ENCODE measurements at places on chromosomes 7 and 10.

- DNase-seq: no peak
These were observed 66.6 kb downstream of the CUBN start for GRCh38 chr10:17062955-17063484.

DNA sequence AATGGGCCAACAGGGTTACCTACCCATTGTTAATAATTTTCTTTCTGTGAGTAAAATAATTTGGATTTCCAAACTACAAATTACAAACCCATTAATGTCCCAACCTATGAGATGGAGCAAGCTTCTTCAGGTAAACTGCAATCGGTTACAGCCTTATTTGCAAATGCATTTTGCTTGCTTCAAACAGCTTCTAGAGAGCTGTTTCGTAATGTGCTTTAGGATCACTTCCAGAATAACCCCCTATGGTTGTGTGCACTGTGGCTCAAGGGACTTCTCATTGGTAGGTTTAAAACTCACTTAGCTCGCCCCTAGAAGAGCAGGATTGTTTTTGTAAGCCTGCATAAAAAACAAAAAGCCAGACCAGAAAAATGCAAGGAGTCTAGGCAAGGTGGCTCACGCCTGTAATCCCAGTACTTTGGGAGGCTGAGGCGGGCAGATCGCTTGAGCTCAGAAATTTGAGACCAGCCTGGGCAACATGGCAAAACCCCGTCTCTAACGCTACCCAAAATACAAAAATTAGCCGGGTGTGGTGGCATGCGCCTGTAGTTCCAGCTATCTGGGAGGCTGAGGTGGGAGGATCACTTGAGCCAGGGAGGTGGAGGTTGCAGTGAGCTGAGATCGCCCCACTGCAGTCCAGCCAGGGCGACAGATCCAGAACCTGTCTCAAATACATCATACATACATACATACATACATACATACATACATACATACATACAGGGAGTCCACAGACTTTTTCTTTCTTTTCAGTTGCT, 3.3 kb upstream of the MAP3K8 start:
- no peak for DNase-seq

GRCh38 chr7:149664666-149665065, 108.7 kb downstream of the ZNF467 start:
- no peak for DNase-seq

DNA sequence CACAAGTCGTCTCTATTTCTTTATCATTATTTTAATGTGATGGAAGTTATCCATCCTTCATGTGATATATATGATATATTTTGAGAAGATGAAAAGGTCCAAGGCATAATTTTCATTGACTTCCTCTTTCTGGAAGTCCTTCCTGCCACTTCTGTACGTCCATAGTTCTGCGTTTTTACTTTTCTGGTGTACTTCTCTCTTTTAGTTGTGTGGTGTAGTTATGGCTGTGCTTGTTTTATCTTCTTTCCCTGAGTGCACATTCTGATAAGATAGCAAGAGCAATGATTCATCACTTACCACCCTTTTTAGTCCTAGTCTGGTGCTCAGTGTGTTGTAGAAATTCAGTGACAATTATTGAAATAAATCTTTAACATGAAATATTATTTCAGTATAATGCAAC, 231.3 kb upstream of the FERD3L start:
- no peak for DNase-seq

GRCh38 chr7:80600046-80600445, 38.4 kb upstream of the CD36 start:
- DNase-seq: no peak

DNA sequence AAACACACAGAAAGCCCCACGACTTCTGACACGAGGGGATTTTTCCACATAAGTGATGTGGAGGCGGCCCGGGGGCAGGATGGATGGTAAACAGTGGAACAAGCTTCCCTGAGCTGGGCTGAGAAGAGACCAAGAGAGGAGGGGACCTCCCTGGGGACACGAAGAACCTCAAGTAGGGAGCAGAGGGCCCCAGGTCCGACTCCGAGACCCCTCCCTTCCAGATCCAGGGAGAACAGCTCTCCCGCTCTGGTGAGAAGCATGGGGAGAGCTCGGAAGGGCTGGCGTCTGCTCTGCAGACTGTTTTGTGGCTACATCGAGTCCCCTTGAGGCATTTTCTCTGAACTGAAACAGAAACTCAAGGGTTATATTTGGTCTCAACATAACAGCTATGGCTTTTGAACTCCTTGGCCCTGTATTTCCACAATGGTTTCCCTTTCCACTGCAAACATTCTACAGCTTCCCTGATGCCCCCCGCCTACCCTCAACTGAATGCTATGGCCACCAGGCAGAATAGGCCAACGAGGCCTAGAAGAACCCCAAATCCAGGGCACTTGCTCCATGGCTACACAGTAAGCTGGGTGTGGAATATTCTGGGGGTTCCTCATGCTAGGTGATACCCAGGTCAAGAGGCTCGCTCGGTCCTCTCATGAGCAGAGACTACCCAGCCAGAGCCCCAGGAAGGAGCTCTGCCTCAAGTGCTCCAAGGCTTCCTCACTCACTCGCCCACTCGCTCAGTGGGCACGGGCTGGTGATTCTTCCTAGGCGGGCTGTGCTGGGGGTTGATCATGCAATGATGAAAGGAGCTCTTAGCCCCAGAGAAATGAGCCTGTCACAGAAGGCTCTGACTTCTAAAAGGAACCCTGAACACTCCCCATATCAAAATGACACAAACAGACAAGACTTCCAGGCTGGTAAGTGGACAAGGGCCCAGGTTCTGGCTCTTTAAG, 47.5 kb downstream of the FAM53B start:
- peak; percentile 66 for DNase-seq

DNA sequence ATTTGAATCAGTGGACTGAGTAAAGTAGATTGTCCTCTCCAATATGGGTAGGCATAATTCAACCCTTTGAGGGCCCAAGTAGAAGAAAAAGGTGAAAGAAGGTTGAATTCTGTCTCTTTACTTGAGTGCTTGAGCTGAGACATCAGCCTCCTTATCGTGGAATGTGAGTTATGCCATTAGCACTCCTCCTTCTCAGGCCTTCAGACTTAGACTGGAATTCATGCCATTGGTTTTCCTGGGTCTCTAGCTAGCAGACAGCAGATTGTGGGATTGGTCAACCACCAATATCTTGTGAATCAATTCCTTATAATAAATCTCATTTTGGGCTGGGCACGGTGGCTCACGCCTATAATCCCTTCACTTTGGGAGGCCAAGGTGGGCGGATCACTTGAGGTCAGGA, 89.2 kb downstream of the CUL2 start:
- DNase-seq: no peak

DNA sequence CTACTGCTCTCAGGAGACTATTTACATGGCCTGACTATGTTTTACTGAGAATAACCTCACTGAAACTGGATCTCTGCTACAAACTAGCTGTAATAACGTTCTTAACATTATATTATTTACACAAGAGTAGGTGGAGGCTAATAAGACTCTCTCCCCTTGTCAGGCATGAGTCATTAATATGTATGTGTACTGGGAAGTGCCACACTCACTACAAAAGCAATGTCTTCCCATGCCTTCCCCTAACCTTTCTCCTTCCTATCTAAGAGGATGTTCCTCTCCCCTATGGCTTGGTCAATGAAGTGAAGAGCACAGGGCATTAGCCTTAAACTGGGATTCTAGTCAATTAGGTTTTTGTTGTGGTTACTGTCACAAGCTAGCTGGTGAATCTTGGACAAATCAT, 147.9 kb downstream of the DGKB start:
- no peak for DNase-seq

DNA sequence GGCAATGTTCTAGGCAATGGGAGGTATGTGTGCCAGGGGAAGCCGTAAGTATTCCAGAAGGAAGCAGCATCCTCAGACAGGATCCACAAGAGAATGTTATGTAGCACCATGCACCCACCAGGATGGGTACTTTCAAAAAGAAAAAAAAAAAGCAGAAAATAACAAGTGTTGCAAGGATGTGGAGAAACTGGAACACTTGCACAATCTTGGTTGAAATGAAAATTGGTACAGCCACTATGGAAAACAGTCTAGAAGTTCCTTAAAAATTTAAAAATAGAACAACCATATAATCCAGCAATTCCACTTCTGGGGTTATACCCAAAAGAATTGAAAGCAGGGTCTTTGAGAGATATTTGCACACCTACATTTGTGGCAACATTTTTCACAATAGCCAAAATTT, 20.2 kb downstream of the C10orf71 start:
- no peak for DNase-seq

DNA sequence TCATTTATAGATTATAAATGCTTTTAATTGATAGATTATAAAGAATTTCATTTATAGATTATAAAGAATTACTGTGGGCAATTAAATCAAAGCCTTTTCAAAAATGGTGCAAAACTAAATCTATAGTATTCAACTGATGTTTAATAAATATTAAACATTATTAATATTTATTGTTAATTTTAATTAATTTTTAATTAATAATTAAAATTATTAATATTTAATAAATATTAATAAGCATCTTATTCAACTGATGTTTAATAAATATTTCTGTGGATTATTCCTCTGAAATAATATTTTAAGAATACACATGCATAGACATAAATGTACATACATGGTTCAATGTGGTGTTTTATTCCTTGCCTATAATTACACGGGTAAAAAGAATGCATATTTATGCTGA, 346.8 kb downstream of the PCDH15 start:
- DNase-seq: no peak

- no peak for DNase-seq
These were observed 41.3 kb downstream of the ST7 start for GRCh38 chr7:116994611-116995010.

- DNase-seq: no peak
These were observed 53.7 kb downstream of the C1GALT1 start for GRCh38 chr7:7236041-7236440.

DNA sequence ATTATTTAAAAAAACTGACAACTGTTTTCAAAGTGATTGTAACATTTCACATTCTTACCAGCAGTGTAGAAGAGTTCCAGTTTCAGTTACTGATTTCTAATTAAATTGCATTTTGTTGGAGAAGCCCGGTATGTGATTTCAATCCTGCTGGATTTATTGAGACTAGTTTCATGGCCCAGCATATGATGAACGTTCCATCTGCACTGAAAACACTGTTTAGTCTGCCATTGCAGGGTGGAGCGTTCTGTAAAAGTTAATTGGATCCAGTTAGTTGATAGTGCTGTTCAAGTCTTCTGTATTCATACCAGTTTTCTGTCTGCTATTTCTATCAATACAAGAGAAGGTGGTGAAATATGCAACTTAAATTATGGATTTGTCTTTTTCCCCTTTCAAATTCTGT, 37.3 kb upstream of the CCNY start:
- no peak for DNase-seq

DNA sequence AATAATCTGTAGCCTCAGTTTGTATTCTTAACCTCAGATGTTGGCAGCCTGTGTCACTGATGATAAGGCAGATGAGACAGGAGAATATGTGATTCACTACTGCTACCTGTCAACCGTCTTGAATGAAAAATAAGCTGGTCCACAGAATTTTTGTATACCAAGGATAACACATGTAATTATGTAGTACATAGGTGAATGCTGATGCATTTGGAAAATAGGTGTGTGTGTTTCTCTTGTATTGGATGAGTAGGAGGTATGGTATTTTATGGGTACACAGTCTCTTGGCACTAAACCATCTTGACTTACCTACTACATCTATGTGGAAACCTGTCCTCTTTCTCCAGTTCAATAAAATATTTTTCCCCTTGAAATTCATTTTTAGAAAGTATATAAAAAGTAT, 20.7 kb upstream of the ZRANB1 start:
- DNase-seq: no peak

- DNase-seq: no peak
These were observed 43.0 kb downstream of the KCNH2 start for GRCh38 chr7:150935149-150935548.

DNA sequence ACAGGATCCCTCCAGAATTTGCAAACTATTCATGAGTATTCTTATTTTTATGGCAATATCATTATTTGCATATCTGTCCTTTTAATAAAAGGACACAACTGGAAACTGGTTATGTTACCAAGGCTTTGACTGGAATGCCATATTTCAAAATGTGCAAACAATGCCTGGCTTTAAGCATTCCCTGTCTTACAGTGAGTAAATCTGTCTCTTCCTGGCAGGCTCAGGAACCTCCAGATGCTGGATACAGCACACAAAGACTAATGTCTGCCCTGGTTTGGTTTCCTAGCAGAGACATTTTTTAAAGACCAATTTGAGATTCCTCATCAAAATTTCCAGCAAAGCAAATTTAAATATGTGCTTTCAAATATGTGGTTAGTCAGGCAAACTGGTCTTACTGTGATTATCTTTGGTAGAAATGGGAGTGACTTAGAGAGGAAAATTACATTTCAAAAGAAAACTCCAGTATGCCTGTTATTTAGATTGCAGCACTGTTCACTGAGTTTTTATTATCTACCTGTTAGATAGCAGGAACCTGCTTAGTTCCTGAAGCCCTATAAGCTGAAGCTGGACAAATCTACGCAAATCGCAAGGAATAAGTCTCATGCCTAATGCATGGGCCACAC, 31.3 kb downstream of the RNF216 start:
- no peak for DNase-seq

DNA sequence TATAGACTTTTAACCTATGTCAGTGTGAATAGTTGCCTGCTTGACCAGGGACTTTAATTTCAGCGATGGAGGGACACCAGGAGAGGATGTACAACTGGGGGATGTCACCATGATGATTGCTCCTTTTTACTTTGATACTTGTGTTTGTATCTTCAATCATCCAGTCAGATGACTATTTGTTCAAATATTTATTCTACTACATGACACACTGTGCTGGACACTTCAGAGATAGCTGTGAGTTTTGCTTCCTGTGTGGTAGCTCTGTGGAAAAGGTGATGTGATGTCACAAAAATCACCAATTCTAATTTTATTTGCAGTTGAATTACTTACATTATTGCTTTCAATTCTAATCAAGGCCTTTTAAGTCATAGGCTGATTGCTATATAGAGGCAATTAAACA, 62.7 kb upstream of the CREB5 start:
- DNase-seq: no peak

- DNase-seq: peak; percentile 86
These were observed 9.8 kb downstream of the SAP25 start for GRCh38 chr7:100563809-100564400.

DNA sequence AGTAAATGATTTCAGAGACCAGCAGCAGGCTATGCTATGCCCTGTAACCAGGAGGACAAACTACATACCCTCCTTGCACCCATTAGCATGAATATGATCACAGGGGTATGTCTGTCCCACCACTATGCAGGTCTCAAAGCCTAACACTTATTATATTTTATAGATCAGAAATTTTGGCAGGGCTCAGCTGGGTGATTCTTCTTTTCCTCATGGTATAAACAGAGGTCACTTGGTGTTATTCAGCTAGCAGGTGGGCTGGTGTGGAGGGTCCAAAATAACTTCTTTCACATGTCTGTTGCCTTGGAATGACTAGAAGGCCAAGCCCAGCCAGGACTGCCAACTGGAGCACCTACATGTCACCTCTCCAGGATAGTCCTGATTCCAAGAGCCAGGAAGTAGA, 252.9 kb downstream of the ARHGAP12 start:
- no peak for DNase-seq

- DNase-seq: no peak
These were observed 55.2 kb downstream of the NRP1 start for GRCh38 chr10:33279276-33279675.

- DNase-seq: no peak
These were observed 440.1 kb upstream of the NFE2L3 start for GRCh38 chr7:25711940-25712339.

GRCh38 chr7:47497367-47498096, 84.4 kb downstream of the TNS3 start:
- DNase-seq: no peak

GRCh38 chr10:3978761-3979160, 193.8 kb upstream of the KLF6 start:
- peak; percentile 40 for DNase-seq

GRCh38 chr10:47164126-47164799, 135.7 kb upstream of the GDF10 start:
- DNase-seq: no peak

Measured in CD4-positive, alpha-beta T cell treated with Interleukin-21 for 1 hour (primary cell).